ENCODE measurements at places on chromosomes 7 and 10.

DNA sequence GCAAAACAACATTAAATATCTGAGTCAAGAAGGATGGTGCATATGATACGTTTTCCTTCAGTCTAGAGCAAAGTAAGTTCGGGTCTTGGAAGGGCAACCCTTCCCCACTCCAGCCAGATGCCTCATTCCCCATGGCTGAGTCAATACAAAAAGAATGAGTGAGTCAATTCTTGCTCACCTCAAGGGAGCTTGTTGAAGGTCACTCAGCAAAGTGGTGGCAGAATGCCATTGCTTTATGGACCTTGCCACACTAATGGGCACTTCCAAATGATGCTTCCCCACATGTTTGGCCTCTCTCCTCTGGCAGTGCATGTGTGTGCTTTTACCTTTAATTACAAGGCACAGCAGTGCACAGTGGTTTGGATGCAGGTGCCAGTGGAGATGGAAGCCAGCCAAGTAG lies 296.5 kb downstream of the SORCS3 start:
- DNase-seq, result no peak

DNA sequence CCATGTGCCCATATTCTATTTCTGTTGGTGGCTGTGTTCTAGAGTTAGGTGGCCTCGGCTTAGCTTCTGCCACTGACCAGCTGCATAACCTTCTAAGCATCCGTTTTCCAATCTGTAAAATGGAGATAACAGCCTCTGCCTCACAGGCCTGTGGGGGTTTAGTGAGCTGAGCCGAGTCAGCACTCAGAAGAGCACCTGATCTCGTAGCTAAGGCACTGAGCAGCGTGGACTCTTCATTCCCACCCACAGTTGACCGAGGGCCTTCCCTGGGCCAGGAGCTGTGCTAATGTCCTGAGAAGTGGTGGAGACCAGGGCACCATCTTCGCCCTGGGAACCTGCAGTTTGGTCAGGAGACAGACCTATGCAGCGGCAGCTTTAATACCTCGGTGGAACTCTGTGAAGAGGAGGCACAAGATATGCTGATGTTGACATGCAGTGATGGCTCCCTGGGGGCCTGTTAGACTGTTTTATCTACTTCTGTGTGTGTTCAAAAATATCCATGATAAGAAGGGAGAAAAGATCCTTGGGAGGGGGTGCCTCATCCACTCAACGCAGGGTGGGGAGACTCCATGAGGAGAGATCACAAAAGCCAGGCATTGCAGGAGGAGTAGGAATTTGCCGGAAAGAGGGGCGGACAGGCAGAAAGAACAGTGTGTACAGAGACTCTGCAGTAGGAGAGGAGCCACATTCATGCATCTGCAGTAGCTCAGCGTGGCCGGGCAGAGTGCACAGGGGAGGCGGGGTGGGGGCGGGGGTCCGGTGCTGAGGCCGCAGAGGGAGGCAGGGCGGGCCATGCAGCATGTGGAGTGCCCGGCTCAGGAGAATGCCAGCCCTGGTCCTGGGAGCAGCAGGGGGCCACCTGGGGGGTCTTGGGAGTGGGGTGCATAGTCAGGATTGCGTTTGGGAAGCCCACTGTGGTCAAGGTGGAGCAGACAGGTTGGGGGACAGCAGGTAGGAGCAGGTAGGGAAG lies 136.8 kb downstream of the C10orf105 start:
- no peak for DNase-seq

GRCh38 chr10:62071846-62072281 lies 170.4 kb downstream of the ARID5B start:
- DNase-seq, result no peak

DNA sequence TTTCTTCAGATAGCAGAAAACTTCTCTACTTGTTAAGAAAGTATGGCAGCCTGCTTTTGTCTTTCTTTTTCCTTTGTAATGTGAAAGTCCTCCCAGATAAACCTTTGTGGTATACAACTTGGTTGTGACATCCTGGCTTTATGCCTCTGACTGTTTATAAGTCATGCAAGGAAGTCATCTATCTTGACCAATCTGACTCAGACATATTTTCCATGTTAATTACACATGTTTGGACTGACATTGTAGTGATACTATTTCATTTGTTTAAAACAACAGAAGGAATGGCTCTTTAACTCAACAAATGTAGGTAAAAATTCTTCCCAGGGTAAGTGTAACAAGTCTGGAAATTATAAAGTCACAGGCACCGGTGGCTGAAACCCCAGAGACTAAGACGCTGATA lies 341.6 kb upstream of the MEOX2 start:
- DNase-seq, result no peak

DNA sequence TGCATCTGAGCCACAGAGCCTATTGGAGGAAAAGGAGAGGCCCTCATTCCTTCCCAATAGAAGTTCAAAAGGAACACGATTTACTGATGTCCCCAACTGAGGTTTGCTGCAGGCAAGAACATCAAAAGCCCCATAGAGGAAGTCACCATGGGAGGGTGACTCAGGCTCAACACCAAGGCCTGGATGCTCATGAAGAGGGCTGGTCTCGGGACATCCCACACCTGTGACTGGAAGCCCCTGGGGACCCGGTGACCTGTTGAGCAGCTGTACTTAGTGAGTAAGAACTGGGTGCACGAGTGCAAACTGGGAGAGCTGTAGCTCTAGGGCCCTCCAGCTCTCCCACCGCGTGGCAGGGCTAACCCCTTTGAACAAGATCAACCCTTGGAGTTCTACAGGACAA lies 38.0 kb downstream of the CYTH3 start:
- DNase-seq, result no peak

DNA sequence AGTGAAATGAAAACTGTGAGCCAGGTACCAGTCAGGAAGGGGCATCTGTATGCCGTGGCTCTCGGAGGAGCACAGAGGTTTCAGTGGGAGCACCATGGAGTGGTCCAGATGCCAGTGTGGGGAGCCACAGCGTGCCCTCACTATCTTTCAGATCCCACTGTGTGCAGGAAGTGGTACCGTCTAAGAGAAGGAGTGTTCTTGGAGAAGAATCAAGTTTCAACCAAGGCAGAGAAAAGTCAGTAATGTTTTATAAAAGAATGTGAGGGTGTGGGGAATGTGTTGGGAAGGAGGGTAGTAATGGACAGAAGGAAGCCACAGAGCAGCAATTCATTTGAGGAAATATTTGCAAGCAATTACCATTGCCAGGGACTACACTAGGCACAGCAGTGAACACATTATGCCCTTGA lies 35.6 kb downstream of the PRKAR2B start:
- no peak for DNase-seq

DNA sequence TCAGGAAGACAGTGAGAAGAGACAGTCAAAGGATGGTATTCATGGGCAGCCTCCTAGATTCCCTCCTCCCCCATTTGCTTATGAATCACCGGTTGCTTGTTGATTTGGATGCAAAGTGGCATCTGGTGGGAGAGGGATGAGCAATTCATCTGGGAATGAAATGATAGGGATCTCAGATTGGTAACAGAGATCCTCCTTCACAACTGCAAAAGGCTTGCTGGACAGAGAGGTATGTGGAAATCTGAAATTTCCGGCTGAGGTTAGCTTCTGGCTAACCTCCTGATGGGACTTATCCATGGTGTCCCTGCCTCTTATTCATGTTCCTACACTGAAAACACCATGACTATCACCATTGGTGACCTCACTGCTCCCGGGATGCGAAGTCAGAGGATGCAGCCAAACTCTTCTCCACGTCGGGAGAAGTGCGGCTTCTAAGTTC lies 48.4 kb upstream of the PODXL start:
- DNase-seq, result peak; percentile 38

DNA sequence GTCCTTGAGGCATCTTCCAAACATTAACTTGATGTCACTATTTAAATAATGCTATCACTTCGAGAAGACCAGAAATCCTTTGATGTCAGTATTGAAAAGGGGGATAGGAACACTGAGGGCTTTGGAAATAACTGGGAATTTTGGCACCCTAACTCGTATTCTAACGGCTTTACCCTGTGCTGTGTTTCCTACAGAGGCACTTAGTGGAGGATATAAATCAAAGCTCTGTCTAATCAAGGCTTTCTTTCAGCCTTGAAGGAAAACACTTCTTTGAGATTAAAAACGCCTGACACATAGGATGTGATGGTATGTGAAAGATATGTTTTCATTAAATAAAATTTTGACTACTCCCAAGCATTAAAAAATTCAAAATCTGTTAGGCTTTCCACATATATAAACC lies 62.3 kb downstream of the CREB5 start:
- DNase-seq, result no peak

- no peak for DNase-seq
Measured at GRCh38 chr7:32072397-32072796, 2.2 kb upstream of the PDE1C start.

GRCh38 chr10:107163881-107164861 lies at the start of gene SORCS1:
Gene SORCS1 (minus strand): TSS chr10:107164706.
- no peak for DNase-seq

DNA sequence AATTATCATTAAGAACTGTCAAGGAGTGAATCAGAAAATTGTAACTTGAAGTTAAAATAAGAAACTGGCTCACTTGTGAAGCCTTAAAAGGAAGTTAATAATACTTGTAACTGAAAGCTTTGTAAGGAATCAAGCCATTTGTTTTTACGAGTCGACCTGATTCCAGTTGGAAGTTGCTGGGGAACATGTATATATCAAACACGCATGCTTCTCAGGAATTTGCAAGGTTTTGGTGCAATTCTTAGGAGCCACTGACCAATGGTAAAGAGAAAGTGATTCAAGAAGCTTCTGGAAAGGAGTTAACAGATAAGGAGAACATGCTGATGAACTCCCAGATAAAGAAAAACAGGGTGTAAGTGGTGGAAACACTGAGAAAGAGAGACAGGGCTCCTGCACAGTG lies 56.4 kb downstream of the ETV1 start:
- DNase-seq, result no peak

DNA sequence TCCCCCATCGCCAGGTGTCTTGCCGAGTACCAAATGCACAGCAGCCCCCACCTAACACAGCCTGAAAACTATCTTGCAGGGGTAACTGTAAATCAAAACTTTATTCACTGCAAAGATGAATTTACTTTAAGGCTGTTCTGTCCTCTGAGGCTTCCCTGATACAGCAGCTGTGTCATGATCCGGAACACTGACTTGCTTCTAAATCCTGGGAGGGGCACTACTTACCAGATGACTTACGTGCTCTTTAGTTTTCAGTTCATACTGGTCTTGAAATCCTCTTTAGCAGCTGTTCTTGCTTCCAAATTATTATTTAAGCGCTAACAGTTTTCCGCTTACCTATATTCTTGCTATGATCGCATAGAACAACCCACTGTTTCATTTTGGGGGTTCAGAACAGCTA lies 4.9 kb downstream of the DYNC1I1 start:
- no peak for DNase-seq

- DNase-seq, result no peak
Measured at GRCh38 chr10:128473911-128474310, 347.7 kb upstream of the MKI67 start.

DNA sequence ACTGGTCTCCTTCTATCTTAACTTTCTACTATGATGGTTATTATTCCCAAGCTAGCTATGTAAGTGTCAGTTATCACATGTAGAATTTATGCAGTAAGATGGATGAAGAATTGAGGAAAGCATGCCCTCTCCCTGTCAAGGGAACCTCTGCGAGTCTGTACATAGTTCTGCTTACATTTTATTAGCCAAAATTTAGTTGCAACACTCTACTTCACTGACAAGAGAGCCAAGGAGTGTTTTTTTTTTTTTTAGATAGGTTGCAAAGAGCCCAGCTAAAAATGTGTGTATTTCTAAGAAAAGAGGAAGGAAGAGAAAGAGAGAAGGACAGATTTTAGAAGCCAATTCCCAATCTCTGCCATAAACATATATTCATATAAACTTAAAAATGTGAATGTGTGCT lies 357.7 kb upstream of the LRRN3 start:
- DNase-seq, result no peak

DNA sequence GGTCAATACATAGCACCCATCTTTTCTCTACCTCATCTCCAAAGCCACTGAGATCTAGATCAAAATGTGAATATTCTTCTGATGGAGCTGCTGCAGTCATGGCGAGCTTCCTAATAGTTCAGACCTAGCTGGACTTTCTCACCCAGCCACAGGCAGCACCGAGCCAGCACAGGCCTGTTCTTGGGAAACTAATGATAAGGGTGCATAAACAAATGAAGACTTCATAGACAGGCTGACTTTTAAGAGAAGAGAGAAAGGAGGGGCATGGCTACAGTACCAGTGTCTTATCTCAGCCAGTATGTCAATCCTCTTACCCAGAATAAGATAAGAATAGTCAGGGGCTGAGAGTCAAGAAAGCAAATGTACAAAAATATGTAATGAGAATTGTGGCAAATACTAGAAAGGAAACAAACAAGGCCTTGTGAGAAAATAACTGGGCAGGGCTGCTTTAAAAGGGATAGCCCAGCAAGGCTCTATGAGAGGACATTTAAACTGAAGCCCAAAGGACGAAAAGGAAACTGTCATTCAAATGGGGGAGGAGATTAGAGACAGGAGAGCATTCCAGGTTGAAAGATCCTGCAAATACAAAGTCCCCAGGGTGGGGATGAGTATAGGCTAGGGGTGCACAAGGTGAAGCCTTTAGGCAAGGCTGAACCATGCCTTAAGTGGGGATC lies 21.8 kb upstream of the CDK14 start:
- DNase-seq, result no peak

GRCh38 chr10:117964536-117964935 lies 82.2 kb downstream of the RAB11FIP2 start:
- DNase-seq, result no peak

DNA sequence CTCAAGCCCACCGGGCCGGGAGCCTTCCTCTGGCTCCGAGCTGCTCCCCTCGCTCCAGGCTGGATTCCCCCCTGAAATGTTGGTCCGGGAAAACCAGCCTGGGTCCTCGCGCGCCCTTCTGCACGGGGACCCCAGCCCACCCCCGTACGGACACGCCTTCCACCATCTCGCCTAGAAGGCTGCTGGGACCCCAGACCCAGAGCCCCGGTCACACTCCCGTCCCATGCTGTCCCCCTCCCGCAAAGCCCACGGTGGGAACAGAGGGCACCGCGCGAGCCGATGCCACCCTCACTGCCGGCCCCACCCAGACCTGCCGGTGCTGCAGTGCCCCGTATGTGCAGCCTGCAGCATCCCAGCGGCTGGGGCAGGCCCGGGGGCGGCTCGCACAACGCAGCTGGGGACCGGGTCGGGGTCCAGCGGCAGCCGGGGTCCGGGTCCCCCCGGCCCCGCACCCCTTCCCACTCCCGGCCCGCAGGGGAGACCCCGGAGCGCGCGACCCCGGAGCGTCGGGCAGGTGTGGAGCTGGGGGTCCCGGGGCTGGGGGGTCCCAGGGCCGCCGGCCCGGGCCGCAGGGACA lies 871 bp downstream of the SPOCK2 start:
- no peak for DNase-seq

- no peak for DNase-seq
Measured at GRCh38 chr10:43809211-43809930, 160.7 kb upstream of the ZNF32 start.

DNA sequence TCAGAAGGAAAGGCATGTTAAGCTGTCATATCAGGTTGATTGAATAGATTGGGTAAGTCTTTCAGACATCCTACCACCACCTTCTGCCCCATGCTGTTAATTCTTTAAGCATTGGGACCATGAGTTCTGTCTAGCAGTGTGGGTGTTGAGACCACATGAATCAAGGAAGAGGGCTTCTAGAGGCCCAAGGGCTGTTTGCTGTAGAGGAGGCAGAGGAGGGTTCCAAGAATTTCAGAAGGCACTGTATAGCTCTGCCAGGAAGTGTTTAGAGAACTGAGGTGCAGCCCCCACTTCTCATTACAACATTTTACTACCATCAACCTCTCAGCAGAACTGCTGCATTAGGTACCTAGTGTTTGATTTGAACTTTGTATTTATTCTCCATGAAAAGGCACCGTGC lies 720.2 kb downstream of the AUTS2 start:
- no peak for DNase-seq

Data from HAP-1 (cell line).